Naive thymus-derived CD4-positive, alpha-beta T cell (primary cell): ENCODE measurements at places on chromosomes 5 and 9. TPM values are rescaled to one million over a fixed set of nuclear protein-coding genes. Genes with fewer than 3 reads are reported as not detected.

Gene PPP3R2
- not detected for polyA plus RNA-seq

Gene PGGT1B
- 10.3 TPM for polyA plus RNA-seq

Gene ZNF462
- not detected for polyA plus RNA-seq

Gene BAAT
- not detected for polyA plus RNA-seq

Gene SGCD
- not detected for polyA plus RNA-seq

Gene SPATA31D4
- not detected for polyA plus RNA-seq

- no peak for DNase-seq
Observed at GRCh38 chr5:34998058-34998789, 49.5 kb downstream of the AGXT2 start.

DNA sequence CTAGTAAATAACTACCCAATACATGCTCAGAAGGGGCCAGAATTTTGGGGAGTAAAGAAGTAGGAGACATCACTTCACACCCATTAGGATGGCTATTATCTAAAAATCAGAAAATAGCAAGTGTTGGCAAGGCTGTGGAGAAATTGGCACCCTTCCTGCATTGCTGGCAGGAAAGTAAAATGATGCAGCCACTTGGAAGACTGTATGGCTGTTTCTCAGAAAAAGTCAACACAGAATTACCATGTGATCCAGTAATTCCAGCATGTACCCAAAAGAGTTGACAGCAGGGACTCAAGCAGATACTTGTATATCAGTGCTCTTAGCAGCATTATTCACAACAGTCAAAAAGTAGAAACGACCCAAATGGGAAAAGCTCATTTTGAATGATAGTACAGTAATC is 107.6 kb downstream of the APBA1 start:
- no peak for DNase-seq

GRCh38 chr9:134690946-134691694 is 49.5 kb downstream of the COL5A1 start:
- DNase-seq, result no peak

GRCh38 chr9:90774071-90774470 is 27.5 kb upstream of the SYK start:
- no peak for DNase-seq

DNA sequence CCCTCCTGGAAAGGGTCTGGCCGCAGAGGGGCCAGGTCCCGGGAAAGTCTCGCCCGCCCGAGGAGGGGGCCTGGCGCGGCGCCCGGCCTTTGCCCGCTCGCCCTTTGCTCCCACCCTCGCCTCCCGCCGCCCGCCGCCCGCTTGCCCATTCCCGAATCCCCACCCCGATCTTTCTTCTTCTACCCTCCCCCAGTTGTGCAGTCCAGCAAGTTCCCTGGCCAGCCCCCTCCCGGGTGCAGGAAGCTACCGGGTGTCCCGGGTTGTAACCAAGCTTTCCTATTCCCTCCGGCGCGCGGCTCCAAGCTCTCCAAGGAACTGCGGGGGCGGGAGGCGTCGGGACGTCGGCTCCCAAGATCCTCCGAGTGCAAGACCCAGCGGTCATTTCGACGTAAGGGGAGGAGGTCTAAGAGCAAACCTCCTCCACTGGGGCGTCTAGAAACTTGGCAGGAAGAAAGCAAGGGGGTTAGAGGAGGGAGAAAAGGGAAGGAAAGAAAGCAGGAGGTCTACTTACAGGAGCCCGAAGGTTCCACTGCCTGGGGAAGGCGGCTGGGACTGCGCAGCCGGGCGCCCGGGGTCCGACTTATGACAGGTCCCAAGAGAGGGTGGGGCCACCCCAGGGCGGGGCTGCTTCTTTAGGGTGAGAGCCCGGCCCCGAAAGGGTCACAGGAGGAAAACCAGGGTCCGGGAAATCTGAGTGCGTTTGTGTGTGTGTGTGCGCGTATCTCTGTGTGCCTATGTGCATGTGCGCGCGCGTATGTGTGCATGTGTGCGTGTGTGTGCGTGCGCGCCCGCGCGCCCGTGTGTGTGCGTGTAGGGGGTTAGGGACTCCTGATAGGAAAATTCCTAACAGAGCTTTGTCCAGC is at the start of gene PTGR1:
Gene PTGR1 (minus strand): TSS at position 556 of the 863 bp plus-strand sequence. CDS start 2,225 bp downstream, outside the sequence.
- peak; percentile 14 for DNase-seq

DNA sequence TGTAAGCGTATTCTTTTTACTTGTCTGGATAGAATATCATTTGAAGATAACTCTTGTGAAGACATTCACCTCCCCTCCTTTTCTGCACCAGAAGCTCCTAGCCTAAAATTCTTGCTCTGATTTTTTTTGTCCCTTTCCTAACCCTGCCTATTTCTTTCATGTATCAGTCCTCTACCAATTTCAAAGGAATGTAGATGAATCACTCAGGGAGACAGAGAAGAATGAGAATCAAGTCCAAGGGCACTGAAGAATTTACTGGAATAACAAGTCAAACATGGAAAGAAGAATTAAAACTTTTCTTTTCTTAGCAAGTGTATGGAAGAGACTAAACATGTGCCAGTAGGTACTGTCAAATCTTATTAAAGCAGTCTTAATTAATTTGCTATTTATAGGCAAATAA is 618.7 kb downstream of the DNAH5 start:
- no peak for DNase-seq
